ENCODE measurements at places on chromosomes 12 and 14. TPM values are rescaled to one million over a fixed set of nuclear protein-coding genes. Genes with fewer than 3 reads are reported as not detected.
A peak's percentile ranks its signal among the peaks of the same experiment; 100 is the strongest.

DNA sequence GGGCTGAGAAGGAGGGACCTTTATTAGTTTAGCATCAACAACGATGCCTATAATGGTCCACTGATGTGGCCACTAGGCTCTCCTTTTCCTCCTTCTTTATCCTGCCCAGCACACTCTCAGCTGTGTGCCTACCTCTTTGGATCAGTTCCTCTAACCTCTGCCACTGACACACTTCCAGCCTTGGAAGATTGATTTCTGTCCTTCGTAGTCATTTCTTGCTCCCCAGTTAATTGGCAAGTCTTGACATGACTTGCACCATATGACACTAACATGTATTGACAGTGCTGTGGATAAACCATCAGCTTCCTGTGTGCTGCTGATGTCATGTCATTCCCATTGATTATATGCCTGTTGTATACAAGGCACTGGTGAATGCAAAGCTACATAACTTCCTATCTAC, 90.2 kb upstream of the PLEKHG7 start:
- DNase-seq, result no peak

- DNase-seq, result no peak
Observed at GRCh38 chr14:89330236-89331002, 86.6 kb downstream of the FOXN3 start.

- no peak for DNase-seq
Observed at GRCh38 chr14:96038920-96039632, at the start of gene C14orf132. Gene C14orf132, plus strand, starts transcription at chr14:96039362. Its CDS starts 139 bp downstream, at chr14:96039501.

DNA sequence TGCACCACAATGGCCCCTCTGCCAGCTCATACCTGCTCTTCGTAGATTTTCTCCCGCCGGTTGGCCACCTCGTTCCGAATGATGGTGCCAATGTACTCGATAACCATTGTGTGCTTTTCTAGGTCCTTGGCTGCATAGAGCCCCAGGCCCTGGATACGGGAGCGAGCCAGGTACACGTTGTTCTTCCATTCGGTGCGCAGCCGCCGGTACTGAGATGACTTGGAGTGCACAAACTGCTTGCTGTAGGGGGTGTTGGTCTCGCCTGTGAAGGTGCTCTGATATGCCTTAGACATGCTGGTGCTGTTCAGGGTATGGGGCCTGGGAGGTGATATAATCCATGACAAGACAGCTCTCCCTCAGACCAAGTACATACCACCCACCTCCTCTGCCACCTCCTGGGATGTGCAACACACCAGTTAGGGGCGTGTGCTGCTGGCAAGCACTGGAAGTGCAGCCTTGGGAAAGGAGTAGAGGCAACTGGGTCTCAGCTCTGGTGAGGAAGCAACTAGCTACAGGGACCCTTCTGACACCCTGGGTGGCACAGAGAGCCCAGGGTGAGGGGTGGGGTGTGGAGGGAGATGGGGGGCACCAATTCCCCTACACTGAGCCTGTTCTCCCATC, 4.1 kb upstream of the PRKAG1 start:
- DNase-seq, result no peak

The TAS2R43 gene
- total RNA-seq, result 3.0 TPM

DNA sequence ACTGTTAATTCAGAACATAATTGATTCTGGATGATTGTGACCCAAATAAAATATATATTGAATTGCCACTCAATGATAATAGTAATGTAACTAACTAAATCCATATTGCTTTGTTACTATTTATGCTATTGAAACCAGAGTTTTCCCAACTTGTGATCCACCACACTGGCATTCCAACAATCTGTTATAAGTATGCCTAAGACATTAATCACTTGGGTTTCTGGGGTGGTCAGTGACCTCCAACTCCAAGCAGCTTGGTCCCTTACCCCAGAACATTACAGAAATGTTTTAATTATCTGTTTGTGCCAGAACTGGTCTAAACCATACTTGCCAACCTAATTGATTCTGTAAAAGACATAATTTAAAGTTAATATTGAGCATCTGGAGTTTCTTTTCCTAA, 14.6 kb downstream of the CAPS2 start:
- DNase-seq, result no peak

DNA sequence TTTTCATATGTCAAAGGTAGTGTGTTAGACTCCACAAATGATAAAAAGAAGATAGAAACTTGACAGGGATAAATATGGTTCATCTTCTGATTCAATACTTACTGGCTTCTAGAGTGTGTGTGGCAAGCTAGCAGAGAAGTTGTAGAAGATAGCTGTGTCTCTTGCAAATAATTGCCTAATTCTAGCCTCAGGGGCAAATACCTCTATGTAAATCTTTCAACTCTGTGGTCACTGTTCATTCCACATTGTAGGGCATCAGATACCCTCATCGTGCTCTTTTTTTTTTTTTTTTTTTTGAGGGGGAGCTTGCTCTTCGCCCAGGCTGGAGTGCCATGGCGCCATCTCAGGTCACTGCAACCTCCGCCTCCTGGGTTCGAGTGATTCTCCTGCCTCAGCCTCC, 1.7 kb downstream of the OLR1 start:
- no peak for DNase-seq

The SLC22A17 gene
- not detected for total RNA-seq

GRCh38 chr12:14741153-14741552, 44.8 kb upstream of the GUCY2C start:
- peak; percentile 42 for DNase-seq

DNA sequence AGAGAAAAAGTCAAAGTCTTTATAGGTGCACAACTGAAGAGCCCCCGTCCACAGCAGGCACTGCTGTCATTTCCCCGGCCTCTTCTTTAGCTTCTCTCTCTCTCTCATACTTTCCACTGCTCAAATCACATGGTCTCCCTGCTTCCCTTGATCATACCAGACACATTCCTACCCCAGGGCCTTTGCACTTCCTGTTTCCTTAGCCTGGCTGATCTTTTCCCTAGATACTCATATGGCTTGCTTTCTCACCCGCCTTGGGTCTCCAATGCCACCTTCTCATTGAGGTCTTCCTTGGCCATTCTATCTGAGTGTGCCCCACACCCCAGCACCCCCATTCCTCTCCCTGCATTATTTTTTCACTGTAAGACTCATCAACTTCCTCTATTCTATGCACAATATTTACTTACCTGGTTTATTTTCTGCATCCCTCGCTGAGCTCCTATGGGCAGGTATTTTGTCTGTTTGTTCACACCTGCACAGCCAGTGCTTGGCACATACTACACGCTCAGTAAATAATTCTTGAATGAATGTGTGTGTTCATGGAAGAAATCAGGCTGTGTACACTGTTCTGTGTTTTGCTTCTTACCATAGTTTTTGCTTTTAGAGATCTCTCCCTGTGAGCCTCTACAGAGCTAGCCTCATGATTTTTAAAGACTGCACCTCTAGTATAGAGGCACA, 31.9 kb downstream of the SERPINA1 start:
- no peak for DNase-seq

DNA sequence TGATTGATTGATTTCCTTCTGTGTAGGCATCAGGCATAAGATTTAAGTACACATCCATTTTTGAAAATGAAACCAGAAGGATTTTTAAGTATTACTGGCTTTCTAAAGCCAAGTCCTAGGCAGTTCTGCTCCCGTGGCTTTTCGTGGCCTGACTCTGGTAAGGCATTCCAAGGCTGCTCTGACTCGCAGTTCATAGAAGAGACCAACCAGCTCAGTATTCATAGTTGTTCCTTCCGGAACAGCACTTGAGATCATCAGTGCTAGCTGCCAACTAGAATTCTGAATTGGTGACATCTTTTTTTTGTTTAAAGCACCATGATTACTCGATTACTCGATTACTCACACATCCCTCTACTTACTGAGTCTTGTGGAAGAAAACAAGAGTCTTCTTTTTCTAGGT, 25.9 kb downstream of the SUDS3 start:
- DNase-seq, result no peak

DNA sequence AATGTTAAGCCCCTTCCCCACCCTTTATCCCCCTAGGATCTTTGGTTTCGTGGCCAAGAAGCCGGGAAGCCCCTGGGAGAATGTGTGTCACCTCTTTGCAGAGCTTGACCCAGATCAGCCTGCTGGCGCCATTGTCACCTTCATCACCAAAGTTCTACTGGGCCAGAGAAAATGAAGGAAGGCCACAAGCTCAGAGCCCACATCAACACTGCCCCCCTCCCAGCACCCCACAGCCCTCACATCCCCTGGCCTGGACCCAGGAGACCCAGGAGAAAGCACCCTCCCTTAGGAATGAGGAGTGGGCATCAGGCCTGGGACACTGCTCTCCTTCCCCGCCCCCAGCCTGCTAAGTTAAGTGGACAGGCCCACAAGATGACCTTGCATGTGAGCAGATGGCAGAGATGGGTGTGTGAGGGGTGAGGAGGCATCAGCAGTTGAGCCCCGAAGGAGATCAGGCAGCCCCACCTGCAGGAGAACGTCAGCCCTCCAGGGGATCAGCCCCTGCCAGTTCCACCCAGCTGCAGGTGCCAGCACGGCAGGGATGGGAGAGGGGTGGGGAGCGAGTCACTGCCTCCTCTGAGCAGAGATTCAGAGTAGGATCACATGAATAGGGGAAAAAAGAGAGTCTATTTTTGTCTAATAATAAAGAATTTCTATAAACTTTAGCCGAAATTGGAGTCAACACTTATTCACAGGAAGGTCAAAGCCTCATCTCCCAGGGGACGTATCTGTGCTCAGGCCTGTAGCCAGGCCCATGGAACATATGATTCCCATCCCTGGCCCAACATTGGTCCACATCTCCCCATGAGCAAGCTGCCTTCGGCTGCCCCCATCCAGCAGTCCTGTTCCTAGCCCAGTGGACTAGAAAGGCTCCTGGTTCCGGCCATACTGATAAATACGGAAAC, 14.1 kb downstream of the TNS2 start:
- DNase-seq, result no peak

The C12orf42 gene
- not detected for total RNA-seq

The PRIM1 gene
- 49.5 TPM for total RNA-seq

GRCh38 chr12:19819231-19819630, 379.9 kb downstream of the AEBP2 start:
- no peak for DNase-seq

The GPR84 gene
- 0.18 TPM for total RNA-seq

- DNase-seq, result no peak
Observed at GRCh38 chr12:92988622-92989130, 59.6 kb upstream of the EEA1 start.

The ASIC1 gene
- 0.59 TPM for total RNA-seq

The PYM1 gene
- total RNA-seq, result 82.7 TPM

GRCh38 chr12:68667291-68667690, 19.5 kb upstream of the NUP107 start:
- DNase-seq, result no peak

GRCh38 chr12:56851462-56851861, 82.7 kb downstream of the SDR9C7 start:
- no peak for DNase-seq

DNA sequence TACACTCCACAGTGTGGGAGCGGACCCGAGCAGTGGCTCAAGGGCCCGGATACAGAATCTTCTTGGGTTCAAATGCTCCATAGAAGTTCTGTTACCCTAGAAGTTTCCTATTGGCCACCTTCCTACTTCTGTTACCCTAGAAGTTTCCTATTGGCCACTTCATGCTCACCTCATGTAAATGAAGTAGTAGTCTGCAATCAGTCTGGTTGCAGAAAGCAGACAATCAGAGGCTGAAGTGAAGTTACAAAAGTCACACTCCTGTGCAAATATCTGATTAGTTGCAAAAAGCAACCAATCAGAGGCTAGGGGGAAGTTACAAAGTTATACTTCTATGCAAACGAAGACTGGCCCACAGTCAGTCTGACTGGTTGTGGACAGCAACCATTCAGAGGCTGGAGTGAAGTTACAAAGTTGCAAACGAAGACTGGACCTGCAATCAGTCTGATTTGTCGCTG, 77.8 kb upstream of the CPNE8 start:
- DNase-seq, result no peak

DNA sequence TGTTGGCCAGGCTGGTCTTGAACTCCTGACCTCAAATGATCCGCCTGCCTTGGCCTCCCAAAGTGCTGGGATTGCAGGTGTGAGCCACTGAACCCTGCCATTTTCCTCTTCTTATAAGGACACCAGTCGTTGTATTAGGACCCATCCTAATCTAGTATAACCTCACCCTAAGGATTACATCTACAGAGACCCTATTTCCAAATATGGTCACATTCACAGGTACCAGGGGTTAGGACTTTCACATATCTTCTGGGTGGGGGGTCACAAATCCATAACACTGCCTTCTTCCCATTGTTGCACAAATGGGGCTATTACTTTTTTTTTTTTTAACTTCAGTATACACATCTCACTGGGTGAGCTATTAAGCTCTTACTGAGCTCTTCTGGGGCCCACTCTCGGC, 38.6 kb downstream of the ARF6 start:
- no peak for DNase-seq

DNA sequence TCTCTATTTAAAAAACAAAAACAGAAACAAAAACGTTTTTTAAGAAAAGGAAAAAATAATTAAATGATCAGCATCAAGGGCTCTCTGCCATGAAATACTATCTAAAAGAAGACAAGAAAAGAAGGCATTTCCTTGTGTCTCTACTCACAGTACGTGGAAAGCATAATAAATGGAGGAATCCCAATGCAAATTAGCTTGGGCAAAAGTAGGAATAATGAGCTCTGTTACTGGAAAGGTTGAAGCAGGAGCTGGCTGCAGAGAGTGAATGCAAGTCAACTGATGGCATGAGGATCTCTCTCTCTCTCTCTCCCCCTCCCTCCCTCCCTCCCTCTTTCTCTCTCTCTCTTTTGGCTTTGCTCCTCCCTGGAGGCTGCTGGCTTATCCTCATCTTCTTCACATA, 85.9 kb downstream of the TBX3 start:
- DNase-seq, result no peak

The CCDC196 gene
- not detected for total RNA-seq

The CLEC1A gene
- total RNA-seq, result not detected

The MYBPC1 gene
- total RNA-seq, result not detected

- DNase-seq, result no peak
Observed at GRCh38 chr14:102929241-102930137, 7.0 kb downstream of the AMN start.

- DNase-seq, result peak; percentile 94
Observed at GRCh38 chr14:42299692-42300091, 693.0 kb downstream of the LRFN5 start.

- DNase-seq, result no peak
Observed at GRCh38 chr14:59677771-59678231, 101.2 kb upstream of the CCDC175 start.

- DNase-seq, result no peak
Observed at GRCh38 chr14:75202657-75203056, 26.2 kb upstream of the TMED10 start.

The CELA1 gene
- total RNA-seq, result not detected

The PPP4R4 gene
- total RNA-seq, result 1.00 TPM

- peak; percentile 62 for DNase-seq
Observed at GRCh38 chr14:103091041-103091882, 3.3 kb upstream of the EXOC3L4 start.
